ENCODE measurements at places on chromosomes 2 and 18.

DNA sequence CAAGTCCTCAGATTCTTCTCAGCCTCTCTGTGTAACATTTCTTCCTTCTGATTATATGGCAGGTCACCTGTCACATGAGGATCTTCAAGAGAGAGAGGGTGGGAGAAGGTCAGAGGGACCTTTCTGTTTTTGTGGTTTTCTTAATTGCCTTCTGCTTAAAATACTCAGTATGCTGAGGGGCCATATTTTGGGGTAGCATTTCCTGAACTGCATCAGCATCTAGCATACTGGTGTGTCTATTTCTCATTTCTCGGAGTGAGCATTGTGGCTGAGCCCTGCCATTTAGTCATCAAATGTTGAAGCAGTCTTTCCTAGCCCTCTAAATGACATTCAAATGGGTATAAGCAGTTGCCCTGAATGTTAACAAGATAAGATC is 162.7 kb downstream of the MYO3B start:
- no peak for DNase-seq

GRCh38 chr2:240501531-240501991 is 56.2 kb downstream of the ANKMY1 start:
- DNase-seq, result no peak

- DNase-seq, result no peak
Measured at GRCh38 chr2:192087398-192087958, 107.3 kb downstream of the TMEFF2 start.

GRCh38 chr2:6506859-6507258 is 358.8 kb downstream of the CMPK2 start:
- no peak for DNase-seq

- no peak for DNase-seq
Measured at GRCh38 chr18:50358844-50359243, 16.0 kb upstream of the SKA1 start.

GRCh38 chr2:6421138-6421730 is 444.5 kb downstream of the CMPK2 start:
- no peak for DNase-seq
